ENCODE measurements at places on chromosomes 11 and 22.
A peak's percentile ranks its signal among the peaks of the same experiment; 100 is the strongest.

DNA sequence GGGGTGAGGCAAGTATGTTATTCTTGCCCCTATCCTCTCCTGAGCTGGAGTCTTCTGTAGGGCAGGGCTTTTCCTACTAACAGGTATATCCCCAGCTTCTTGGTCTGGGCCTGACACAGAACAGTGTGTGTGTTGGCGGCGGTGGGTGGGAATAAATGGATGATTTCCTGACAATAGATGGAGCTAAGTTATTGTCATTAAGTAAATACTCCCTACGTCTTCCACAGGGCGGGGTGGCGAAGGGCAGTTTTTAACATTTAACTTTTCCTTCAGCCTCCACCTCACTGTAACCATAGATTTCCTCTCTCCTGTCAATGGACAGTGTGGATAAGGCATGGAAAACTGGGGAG lies 11.7 kb upstream of the SMPD1 start:
- DNase-seq, result no peak

- DNase-seq, result no peak
Observed at GRCh38 chr11:135035282-135035681, 623.2 kb upstream of the B3GAT1 start.

DNA sequence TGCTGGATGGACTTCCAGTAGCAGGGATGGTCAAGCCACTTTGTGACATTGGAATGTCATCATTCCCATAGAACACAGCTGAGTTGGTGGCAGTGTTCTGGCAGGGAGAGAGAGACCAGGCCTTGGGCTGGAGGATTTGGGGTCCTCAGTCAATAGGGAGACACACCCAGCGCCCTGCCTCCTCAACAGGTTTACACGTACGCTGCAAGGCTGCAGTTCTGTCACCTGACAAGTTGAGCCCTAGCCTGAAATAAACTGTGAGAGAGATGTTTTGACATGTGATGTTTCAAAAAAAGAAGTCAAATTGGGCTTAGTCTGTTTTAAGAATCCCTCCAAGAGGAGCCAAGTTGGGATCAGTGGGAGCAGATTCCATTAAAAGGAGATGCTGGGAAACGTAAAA lies 42.9 kb upstream of the CRYBB3 start:
- DNase-seq, result no peak

DNA sequence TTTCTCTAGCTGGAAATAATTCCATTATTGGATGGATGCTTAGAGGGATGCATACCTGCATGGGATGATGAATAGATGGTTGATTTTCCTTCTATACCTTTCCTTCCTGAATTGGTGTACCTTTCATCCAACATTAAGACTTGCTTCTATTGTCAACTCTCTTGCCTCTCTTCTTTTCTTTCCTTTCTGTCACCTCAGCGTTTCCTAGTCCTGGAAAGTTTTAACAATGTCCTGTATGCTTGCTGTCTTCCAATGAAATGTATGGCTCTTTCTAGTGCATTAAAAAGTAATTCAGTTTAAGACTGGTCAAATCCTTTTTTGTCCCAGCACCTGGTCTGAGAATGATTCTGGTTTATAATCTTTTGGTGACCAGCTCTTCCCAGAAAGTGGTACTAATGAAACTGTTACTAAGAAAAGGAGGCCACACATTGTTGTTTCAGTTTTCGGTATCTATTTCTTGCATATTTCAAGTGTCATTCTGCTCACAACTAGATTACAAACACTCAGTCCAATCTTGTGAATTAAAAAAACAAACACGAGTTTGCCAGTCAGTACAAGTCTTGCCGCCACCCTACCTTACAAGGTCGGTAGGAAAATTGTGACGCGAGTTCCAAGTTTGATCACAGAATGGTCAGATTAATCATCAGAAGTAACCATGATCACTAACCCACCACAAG lies 8.0 kb downstream of the POU2AF1 start:
- no peak for DNase-seq

DNA sequence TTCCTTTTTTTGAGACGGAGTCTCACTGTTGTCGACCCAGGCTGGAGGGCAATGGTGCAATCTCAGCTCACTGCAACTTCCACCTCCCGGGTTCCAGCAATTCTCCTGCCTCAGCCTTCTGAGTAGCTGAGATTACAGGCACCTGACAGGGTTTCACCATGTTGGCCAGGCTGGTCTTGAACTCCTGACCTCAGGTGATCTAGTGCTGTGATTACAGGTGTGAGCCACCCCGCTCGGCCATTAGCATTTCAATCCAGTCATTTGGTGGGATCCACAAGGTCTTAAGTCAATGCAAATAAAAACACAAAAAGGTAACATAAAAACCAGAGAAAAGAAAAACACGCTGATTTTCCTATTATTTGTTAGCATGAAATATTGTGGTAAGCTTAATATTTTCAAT lies 1227.2 kb upstream of the TENM4 start:
- no peak for DNase-seq

- peak; percentile 9 for DNase-seq
Observed at GRCh38 chr11:105181521-105181920, 42.0 kb upstream of the CARD18 start.

- no peak for DNase-seq
Observed at GRCh38 chr22:41410311-41410751, 28.6 kb downstream of the TEF start.

- DNase-seq, result no peak
Observed at GRCh38 chr11:67056267-67057204, at the start of gene RHOD. TSS of gene RHOD (plus strand) at chr11:67056847. CDS start at chr11:67056903, 56 bp downstream.

DNA sequence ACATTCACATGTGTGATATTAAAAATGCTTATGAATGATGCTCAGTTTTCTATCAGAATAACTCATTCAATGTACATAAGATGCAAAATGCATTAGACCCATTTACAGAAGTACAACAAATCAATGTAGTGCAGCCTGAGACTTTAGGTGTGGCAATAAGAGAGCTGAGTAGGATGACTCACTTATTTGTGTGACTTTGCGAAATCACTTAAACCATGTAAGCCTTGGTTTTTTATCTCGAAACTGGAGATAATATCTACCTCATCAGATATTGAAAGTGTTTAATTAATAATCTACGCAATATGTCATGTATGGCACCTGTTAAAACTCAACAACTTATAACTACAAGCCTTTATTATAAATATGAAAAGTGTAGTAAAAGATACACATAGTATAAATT lies 105.7 kb upstream of the LUZP2 start:
- DNase-seq, result peak; percentile 66

DNA sequence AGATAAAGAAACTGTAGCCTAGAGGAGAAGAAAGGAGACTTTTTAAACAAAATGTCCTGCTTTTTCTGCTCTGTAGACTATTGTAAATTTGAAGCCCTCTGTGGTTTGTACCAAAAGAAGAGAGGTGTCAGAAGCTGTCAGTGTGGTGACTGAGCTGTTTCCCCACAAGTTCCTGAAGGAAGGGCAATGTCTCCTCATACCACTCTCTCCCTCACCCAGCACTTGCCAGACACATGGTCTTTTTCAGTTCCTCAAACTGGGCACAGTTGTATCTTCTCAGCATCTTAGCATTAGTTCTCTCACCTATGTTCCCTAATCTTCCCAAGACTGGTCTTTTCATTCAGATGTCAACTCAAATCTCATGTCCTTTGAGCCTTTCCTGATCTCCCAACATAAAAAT lies 4.3 kb downstream of the BCO2 start:
- no peak for DNase-seq

DNA sequence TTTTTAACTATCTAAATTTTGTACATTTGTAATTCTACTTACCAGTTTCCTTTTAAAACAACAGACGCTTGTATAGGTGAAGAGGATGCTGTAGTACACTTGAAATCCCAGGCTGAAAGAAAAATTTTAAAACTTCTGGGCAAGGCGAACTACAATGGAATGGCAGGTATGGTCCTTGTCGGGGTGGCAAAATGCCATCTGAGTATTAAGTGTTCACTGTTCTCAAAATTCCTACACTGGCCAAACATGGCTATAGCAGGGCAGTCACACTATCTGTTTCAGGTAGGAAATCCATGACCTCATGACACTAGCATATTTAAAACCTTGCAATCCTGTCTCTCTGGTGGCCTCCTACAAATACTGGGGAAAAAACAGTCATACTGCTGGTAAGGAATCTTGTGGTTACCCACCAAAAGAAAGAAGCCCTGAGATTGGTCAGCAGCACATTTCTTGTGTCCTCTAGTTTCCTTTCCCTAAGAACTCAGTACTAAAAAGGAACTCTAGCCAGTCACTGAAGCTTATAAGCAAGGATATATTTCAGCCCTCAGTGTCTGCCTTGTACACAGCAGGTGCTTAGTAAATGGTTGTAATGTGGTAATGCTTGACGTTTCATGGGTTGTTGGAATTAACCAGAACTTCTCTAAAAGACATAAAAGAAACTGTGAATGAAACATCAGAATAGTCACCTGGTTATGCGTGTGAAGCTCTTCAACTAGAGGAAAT lies 5.2 kb upstream of the ZC3H12C start:
- DNase-seq, result peak; percentile 83

DNA sequence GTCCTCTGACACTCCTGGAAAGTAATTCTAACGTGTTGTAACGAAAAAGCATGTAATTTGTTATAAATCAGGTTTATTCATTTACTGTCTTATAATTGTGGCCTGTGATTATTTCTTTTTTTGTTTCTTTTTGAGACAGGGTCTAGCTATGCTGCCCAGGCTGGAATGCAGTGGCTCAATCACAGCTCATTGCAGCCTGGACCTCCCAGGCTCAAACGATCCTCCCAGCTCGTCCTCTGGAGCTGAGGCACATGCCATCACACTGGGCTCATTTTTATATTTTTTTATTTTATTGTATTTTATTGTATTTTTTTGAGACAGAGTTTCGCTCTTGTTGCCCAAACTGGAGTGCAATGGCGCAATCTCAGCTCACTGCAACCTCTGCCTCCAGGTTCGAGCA lies 15.9 kb downstream of the DENND5A start:
- no peak for DNase-seq

DNA sequence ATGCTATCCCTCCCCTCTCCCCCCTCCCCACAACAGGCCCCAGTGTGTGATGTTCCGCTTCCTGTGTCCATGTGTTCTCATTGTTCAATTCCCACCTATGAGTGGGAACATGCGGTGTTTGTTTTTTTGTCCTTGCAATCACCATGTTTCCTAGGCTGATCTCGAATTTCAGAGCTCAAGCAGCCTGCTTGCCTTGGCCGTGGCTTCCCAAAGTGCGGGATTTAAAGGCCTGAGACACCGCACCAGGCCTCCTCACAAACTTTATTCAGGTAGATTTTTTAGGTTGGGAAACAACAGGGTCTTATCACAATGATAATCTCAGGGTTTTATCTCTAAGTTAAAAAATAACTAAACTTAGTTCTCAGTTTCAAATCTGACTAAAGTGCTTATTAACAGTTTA lies 125.4 kb downstream of the LUZP2 start:
- DNase-seq, result no peak

- DNase-seq, result no peak
Observed at GRCh38 chr11:60954421-60954820, 2.4 kb upstream of the SLC15A3 start.

- DNase-seq, result no peak
Observed at GRCh38 chr22:43364169-43364435, 20.9 kb upstream of the SCUBE1 start.

- DNase-seq, result no peak
Observed at GRCh38 chr11:37616291-37616690, 1018.3 kb upstream of the RAG2 start.

DNA sequence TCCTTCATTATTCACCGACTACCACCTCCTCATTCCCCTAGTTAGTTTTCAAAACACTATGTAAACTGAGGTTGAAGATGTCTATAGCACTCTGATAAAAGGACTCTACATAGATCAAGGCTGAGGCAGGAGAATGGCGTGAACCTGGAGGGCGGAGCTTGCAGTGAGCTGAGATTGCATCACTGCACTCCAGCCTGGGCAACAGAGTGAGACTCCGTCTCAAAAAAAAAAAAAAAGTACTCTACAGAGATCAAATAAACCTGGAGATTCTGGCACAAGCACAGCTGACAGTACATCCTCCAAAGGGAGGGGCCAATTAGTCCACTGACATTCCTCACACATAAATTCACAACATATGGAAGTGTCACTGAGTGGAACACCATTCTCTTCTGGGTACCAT lies 31.0 kb downstream of the TSG101 start:
- DNase-seq, result no peak

DNA sequence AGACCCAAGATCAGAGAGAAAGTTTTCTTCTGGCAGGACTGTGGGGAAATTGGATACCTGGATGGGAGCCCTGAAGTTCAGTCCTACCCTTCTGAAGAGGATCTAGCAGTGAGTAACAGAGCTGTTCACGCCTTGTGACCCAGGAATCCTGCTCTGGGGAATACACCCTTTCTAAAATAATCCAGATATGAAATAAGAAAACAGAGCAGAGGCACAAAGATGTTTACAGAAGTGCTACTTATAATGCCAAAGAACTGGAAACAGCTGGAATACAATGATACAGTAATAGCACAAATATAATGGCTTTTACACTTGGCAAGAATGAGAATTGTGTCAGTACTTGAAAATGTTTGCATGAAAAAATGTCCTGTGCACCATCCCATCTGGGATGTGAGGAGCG lies 304.0 kb upstream of the NARS2 start:
- DNase-seq, result no peak

- DNase-seq, result no peak
Observed at GRCh38 chr11:29183301-29183700, 833.5 kb downstream of the KCNA4 start.

DNA sequence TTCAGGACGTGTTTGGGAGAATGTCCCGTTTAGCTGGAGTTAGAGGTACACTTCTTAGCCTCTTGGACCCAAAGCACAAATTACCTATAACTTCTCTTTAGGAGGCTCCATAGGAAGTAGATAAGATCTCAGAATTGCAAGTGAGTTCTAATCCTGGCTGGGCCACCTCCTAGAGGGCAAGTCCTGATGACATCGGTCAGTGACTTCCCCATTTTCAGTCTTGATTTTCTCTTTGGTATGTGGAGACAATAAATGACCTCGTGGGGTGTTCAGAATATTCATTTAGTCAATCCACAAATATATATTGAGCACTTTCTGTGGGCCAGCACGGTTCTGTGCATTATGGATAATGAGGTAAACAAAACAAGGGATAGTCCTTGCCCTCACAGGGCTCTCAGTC lies 208.6 kb downstream of the CWF19L2 start:
- no peak for DNase-seq

DNA sequence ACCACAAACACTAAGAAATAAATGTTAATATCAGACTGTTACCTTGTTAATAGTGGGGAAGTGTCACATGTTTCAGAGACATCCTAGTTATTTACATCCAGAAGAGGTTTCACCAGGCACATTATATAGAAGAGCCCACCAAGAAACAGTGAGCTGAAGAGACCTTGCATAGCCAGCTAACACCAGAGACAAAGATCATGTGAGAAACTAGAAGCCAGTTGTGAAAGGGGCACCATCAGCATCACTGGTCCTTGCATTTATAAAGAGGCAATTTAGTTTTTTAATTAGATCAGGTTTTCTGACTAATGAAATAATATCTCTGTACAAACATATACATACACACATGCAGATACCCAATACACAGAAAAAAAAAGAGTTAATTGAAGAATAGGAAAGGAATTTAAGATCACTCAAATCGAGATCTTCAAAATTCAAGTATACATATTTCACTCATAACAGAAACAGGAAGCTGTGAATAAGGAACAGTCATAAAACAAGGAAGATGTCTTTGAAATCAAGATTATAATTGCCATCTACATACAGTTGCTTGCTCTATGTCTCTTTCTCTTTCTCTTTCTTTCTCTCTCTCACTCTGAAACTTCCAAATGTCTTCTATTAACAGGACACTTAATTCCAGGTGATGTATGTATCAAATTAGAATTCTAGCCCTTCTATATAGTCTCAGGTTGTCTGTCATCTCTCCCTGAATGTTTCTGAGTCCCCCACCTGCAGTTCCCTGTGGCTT lies 348.7 kb downstream of the ETS1 start:
- no peak for DNase-seq
